MCF 10A (cell line): ENCODE measurements at places on chromosomes 2 and 18.

- no peak for DNase-seq
Observed at GRCh38 chr2:26011609-26011989, 22.3 kb upstream of the RAB10 start.

GRCh38 chr2:38682008-38682575 is 16.2 kb downstream of the GALM start:
- DNase-seq = no peak

GRCh38 chr2:197209742-197210408 is 100.7 kb downstream of the ANKRD44 start:
- DNase-seq = no peak

DNA sequence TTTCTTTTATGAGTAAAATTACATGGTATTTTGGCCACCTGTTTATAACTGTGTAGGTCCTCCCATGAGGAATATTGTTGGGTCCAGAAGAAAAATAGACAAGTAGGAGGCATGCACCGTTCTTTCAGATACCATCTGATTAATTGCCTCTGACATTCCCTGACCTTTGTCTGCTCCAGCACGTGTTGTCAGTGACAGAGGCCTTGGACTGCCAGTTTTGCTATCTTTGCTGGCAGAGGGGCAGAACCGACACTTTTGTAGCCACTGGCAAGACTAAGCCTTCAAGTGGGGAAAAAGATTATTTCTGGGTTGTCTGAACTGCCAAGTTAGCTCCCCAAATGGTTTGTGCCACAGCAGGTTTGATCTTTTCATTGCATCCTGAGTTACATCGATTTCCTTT is 276.9 kb downstream of the CAMKMT start:
- no peak for DNase-seq

GRCh38 chr2:176035013-176035691 is 33.1 kb upstream of the LNPK start:
- no peak for DNase-seq

GRCh38 chr2:103167599-103167998 is 405.8 kb downstream of the TMEM182 start:
- no peak for DNase-seq

GRCh38 chr2:158990397-158991214 is 22.2 kb downstream of the TANC1 start:
- DNase-seq = peak; percentile 98

DNA sequence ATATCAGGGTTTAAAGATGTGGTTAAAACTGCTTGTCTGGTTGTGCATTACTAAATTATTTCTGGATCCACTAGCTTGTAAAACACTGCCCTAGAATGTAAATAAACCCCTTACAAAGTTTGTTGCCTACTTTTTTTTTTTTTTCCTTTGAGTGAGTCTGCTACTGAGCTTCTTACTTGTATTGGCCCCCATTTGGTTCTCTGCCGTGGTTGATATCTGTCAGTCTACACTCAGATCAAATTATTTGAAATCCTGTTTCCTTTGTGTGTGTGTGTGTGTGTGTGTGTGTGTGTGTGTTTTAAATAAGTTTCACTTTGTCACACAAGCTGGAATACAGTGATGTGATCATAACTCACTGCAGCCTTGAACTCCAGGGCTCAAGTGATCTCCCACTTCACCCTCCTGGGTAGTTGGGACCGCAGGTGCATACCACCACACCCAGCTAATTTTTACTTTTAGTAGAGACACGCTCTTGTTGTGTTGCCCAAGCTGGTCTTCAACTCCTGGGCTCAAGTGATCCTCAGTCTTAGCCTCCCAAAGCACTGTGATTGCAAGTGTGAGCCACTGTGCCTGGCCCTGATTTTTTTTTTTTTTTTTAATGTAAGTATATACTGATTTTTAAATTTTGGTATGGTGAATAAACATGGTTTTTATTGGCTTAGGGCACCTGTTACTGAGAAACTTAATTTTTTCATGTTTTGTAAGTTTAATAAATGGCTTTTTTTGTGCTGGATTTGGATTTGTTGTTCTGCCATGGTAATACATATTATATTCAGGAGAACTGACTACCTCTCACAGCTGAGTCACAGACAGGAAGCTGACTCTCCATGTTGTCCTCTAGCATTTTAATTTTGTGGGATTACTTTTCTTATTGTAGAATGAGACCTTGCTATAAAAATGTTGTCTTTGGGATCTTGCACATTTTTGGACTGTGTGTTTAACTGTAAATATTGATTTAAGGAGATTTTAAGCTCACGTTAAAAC is 48.5 kb downstream of the MAP4K4 start:
- DNase-seq = peak; percentile 57

- DNase-seq = no peak
Observed at GRCh38 chr2:187475499-187476248, 27.6 kb upstream of the CALCRL start.
